ENCODE measurements at places on chromosomes 1 and 21.

- peak; percentile 62 for DNase-seq
These were observed 141.9 kb upstream of the TNR start for GRCh38 chr1:175885326-175885725.

DNA sequence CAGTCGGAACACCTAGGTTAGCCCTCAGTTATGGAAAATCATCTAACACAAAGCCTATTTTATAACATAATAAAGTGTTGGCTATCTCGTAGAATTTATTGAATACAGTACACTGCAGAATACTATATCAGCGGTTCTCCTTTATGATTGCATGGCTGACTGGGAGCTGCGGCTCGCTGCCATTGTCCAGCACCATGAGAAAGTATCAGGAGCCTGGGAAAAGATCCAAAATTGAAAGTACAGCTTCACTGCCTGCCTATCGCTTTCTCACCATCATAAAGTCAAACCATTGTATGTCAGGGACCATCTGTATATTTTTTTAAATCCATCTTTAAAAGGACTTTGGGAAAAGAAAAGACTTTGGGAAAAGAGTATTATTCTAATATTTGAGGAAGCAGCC lies 111.9 kb upstream of the RAVER2 start:
- DNase-seq: no peak

DNA sequence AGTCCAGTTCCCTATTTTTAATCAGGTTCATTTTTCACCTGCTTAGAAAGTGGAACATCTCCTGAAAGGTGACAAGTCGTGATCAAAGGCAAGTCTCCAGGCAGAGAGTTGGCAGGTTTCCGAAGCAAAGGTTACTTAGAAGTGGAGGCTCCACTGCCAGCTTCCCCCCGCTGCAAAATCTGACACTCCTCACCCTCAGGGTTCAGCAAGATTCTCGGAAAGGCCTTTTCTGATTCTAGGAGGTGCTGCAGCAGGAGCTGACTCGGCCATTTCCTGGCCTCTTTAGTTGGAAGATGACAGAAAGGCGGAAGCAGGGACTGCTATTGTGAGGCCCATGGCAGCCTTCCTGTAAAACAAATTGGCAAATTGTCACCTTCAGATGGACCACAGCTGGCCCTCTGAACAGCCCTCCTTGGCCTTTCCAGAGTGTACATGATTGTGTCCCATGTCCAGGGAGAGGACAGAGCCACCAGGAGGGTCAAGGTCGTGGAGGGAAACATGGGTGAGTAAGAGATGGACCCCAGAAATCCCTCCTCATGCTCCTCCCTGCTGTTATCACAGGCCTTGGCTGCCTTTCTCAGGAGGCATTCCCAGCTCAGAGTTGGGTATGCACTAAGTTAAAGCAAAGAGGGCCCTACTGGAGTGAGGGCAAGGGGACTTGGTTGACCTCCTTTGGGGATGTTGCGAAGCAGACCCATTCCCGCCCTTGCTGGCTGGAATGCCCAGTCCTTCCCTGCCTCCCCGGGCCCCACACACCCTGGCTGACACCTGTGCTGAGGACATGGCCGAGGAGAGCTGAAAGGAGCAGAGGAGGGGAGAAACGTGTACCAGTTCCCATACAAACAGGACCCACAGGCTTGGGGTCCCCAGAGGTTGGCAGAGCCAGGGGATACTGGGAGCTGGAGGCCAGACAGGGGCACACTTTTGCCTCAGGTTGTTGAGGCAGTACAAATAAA lies 115.5 kb upstream of the IRF2BP2 start:
- DNase-seq: peak; percentile 26

- DNase-seq: no peak
These were observed 303.7 kb downstream of the HLX start for GRCh38 chr1:221182791-221183533.

DNA sequence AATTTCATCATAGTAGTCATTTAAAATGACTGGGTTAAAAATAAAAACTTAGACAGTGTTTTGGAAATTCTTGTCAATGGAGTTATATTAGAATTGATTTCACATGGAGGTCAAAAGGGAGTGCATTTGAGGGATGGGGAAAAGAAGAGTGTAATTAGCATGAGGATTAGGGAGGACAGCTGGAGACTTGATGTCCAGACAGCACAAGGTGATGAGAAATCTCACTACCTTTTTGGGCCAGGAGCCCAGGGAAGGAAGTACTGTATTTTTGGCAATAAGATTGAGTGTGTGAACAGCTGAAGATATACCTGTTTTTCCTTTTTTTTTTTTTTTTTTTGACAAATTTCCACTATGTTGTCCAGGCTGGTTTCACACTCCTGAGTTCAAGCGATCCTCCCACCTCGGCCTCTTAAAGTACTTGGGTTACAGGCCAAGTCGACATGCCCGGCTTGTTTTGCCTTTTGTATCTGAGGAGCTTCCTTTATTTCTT lies 163.6 kb downstream of the PAPPA2 start:
- DNase-seq: no peak

DNA sequence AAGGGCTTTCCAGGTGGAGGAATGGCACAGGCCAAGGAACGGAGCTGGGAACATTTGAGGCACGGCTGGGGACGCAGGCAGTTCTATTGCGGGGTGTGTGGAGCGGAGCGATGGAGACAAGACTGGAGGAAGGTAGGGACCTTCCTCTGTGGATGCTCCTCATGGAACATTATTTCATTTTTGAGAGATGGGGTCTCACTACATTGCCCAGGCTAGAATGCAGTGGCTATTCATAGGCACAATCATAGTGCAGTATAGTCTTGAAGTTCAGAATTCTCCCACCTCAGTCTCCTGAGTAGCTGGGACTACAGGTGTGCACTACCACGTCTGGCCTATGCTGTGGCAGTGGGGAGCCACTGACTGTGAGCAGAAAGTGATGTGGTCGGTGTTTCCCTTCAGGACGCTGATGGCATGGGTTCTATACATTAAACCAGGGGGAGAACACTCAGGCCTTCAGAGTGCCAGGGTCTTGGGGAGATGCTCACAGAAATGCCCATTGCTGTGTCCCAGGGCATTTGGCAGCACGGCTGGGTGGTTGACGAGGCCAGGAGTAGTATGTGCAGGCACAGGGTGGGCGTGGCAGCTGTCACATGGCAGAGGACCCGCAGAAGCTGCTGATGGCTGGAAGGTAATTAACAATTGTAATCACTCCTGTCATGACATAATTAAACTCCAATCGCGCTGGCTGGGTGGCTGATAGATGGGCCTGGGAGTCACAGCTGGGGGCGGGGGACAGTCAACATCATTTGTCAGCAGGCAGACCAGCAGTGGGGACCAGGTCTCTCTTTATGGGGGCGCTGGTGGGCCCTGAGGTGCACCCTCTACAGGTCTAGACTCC lies 40.8 kb upstream of the ACOT11 start:
- no peak for DNase-seq

- no peak for DNase-seq
These were observed 3.1 kb upstream of the SLC1A7 start for GRCh38 chr1:53145619-53145941.

DNA sequence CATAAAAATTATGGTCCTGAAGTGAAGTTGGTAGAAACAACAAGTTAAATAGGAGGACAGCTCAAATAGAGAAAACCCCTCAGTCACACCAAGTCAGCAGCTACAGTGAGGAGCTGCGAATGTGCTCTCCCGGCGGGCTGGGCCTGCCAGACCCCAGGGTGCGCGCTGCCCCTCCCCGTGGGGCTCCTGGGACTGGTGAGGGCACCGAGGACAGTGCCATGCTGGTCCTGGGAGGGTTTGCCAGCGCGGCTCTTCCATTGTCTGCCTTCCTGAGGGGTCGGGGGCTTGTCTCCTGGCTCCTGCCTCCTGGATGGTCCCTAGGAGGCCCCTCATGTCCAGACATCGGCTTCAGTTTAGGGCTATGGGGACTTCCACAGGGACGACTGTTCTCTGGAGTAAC lies 121.8 kb downstream of the PCBP3 start:
- no peak for DNase-seq

GRCh38 chr1:90722874-90723589 lies 5.9 kb upstream of the BARHL2 start:
- no peak for DNase-seq

Data from cardiac fibroblast (primary cell).